Renal cortex interstitium (tissue), 15 donors: ENCODE measurements at places on chromosomes 7 and 10. TPM values are rescaled to one million over a fixed set of nuclear protein-coding genes. Genes with fewer than 3 reads are reported as not detected.

Gene ST8SIA6
- polyA plus RNA-seq = 0.93 TPM

DNA sequence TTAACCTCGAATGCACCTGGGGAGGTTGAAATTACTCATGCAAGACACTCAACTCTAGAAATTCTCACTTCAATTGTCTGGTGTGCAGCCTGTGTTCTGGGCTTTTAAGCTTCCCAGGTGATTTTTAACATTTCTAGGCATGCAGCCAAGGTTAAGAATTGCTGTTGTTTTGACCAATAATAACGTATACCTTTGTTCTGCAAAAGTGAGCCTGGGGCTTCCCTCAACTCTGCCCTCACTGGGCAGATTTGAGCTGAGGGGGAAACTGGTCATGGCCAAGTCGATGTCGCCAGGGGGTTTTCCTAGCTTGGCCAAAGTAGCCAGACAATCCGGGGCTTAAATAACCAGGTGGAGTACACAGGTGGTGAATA, 568 bp downstream of the PRSS2 start:
- DNase-seq = no peak

- DNase-seq = no peak
These were observed 56.2 kb downstream of the GLI3 start for GRCh38 chr7:42180806-42181205.

DNA sequence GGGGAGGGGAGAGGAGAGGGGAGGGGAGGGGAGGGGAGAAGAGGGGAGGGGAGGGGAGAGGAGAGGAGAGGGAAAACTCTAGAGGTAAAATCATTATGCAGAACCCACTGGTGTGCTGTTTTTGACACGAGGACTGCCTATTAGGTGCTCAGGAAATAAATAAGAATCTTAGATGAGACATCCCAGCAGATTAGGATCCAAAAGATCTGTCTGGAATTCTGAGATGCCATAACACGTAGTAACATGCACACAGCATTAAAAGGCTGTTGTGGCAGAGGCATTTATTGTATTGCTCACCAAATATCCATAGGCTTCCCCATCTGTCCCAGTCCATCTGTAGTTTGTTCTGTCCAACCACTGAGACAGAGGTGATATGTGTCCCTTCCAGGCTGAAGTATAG, 40.8 kb upstream of the KMT2E start:
- DNase-seq = no peak

- no peak for DNase-seq
These were observed 331.3 kb downstream of the PLXNA4 start for GRCh38 chr7:132244903-132245480.

Gene DPYSL4
- 15.0 TPM for polyA plus RNA-seq

Gene LEP
- polyA plus RNA-seq = 0.76 TPM

GRCh38 chr10:29960261-29960660, 99.1 kb downstream of the JCAD start:
- DNase-seq = no peak

- no peak for DNase-seq
These were observed 159.1 kb downstream of the UBE2H start for GRCh38 chr7:129793506-129794310.

GRCh38 chr10:101266381-101267289, 37.4 kb upstream of the LBX1 start:
- no peak for DNase-seq
